Stimulated activated CD8-positive, alpha-beta memory T cell treated with anti-CD3 and anti-CD28 coated beads, Interleukin-2, amount 100 ng/mL, for 1 hour (primary cell): ENCODE measurements at places on chromosomes 1 and 21.

- no peak for DNase-seq
Measured at GRCh38 chr1:166906647-166907046, 30.6 kb upstream of the TADA1 start.

- no peak for DNase-seq
Measured at GRCh38 chr1:193666485-193667083, 480.2 kb upstream of the B3GALT2 start.

DNA sequence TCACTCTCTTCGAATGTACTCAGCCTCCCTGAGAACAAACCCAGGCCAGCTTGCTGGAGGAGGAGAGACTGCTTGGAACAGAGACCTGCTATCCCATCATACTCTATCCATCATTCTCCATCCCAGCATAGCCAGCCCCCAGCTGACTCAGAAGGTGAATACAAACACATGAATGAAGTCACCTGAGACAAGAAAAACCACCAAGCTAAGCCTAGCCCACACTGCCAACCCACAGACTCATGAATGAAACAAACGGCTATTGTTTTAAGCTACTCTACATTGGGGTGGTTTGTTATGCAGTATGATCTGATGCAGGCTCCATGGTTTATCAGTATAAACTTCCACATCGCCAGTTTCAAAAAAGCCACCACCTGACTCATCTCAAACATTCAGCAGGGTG, 395.6 kb downstream of the SETD4 start:
- no peak for DNase-seq

GRCh38 chr1:18921516-18922251, 19.3 kb upstream of the ALDH4A1 start:
- DNase-seq, result no peak

DNA sequence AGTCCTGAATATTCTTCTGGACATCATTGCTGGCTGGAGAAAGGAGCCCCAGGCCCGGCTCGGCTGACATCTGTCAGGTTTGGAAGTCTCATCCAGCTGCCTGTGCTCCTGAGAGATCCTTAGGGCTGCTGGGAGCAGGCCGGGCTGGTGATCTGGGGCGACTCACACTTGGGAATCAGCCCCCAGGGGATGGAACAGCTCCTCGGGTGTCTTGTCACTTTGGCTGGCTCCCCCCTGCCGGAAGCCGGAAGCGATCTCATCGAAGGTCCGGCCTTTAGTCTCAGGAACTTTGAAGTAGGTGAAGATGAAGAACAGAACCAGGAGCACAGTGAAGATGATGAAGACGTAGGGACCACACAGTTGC, 31.8 kb downstream of the SLC2A1 start:
- DNase-seq, result no peak

DNA sequence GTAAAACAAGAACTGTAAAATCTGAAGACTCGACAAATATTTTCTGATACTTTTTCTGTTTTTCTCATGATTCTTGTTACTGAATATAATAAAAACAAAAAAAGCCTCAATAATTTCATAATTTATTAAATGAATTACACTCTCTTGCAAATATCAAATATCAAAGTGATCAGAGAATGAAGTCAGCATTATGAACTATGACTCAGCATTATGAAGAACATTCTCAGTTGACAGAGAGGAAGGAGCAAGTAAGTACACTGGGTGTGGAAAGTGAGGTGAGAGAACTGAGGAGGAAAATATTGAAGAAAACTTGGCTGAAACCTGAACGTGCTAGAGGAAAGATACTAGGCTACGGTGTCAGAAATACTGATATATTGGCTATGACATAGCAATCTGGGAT, 529.5 kb downstream of the KCNT2 start:
- no peak for DNase-seq

- no peak for DNase-seq
Measured at GRCh38 chr1:205127646-205128045, 5.9 kb upstream of the RBBP5 start.

DNA sequence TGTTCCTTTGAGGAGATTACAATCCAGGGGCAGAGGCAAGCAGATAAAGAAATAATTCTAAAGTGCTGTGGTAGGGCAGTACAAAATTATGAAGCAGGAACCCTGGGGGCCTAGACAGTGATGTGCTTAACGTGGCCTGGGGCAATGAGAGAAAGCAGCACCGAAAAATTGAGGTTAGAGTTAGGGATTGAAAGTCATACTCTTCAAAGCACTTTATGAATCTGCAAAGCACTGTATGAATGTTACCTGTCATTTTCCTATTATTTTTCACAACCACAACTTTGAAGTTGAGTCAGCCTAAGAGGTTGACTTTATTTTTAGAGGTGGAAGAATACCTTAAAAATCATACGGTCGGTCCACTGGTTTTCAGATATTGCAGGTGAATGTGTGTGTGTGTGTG, 183.4 kb upstream of the NFIA start:
- DNase-seq, result no peak

- DNase-seq, result no peak
Measured at GRCh38 chr1:108747898-108748297, 1.4 kb downstream of the STXBP3 start.

GRCh38 chr1:156896490-156897033, 3.0 kb downstream of the PEAR1 start:
- no peak for DNase-seq
